Fibroblast of skin of right biceps (primary cell): ENCODE measurements at places on chromosomes 6 and 20.

GRCh38 chr6:77462359-77463307 lies 658 bp downstream of the HTR1B start:
- DNase-seq: peak; percentile 54

- no peak for DNase-seq
These were observed 11.2 kb downstream of the KIZ start for GRCh38 chr20:21137078-21137477.

DNA sequence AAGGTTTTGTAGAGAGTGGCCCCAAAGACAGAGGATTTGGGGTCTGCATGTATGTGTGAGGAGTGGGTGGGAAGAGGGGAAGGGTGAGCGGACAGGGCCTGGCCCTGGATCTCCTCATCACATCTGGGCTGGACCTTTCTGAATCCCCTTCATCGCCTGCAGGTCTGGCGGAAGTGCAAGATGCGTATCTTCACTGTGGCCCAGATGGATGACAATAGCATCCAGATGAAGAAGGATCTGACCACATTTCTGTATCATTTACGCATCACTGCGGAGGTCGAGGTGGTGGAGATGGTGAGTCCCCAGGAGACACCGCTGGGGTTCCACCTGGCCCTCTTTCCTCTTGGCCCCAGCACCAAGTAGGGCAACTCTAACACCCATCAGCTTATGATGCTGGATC lies 24.4 kb downstream of the SLC12A5 start:
- no peak for DNase-seq

- peak; percentile 76 for DNase-seq
These were observed 143.2 kb upstream of the ZNF217 start for GRCh38 chr20:53736757-53737395.

GRCh38 chr6:38354037-38354381 lies 285.7 kb downstream of the BTBD9 start:
- DNase-seq: no peak

- peak; percentile 86 for DNase-seq
These were observed 217.5 kb downstream of the GJA1 start for GRCh38 chr6:121652726-121653623.

DNA sequence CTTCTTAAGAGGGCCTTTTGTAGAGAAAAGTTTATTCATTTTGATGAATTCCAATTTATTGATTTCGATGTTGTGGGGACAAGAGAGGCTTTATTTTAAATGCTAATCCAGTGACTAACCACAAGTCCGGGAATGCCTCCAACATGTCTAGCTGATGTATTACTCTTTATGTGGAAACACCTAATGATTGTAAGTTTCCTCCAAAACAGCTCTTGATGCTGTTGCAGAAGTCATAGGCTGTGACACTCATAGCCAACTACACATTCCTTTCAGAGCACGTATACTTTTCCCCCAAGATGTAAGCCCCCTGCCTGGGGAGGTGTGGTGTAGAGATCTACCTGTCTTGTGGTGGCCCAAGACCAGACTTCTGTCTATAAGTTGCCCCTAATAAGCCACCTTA lies 61.3 kb upstream of the RNF24 start:
- DNase-seq: peak; percentile 94
